H4 (cell line): ENCODE measurements at places on chromosomes 7 and 10.

DNA sequence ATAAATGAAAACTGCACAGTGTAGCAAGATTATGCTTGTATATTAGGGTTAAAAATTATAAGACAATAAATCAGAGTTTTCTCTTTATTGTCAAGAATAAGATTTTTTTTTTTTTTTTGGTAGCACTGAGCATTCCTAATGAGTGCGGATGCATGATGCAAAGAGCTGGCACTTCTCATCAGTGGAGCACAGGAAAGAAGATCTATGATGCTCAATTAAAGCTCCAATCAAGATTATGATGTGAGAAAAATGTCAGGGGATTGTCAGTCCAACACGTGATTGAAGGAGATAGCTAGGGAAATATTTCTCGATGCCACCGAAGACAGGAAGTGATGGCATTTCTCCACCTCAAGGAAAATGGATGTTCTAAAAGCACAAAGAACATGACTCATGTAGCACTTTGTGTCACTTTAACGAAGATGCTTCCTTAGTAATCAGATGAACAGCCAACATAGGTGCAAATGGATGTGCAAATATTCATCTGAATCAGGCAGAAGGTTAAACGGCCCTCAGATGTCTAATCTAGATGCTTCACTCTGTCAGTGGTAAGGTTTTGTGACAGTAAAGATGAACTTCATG, 240.9 kb downstream of the THSD7A start:
- no peak for DNase-seq

DNA sequence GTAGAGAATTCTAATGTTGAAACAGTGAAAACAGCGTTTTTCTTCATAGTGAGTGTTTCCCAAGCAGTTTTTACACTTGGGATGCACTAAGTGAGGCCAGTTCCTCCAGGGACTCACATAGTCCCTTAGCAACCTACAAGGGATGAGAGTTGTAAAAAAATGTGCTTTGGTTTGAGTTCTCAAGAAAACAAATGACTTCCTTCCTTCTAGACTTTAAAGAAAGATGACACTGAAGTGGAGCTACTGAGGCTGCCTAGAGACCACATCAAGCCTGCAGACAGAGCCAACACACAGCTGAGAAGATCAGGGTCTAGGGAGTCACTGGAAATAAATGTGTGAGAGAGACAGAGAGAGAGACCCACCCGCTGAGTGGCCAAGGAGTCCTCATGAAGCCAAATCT, 264.4 kb downstream of the TNS3 start:
- DNase-seq: no peak

DNA sequence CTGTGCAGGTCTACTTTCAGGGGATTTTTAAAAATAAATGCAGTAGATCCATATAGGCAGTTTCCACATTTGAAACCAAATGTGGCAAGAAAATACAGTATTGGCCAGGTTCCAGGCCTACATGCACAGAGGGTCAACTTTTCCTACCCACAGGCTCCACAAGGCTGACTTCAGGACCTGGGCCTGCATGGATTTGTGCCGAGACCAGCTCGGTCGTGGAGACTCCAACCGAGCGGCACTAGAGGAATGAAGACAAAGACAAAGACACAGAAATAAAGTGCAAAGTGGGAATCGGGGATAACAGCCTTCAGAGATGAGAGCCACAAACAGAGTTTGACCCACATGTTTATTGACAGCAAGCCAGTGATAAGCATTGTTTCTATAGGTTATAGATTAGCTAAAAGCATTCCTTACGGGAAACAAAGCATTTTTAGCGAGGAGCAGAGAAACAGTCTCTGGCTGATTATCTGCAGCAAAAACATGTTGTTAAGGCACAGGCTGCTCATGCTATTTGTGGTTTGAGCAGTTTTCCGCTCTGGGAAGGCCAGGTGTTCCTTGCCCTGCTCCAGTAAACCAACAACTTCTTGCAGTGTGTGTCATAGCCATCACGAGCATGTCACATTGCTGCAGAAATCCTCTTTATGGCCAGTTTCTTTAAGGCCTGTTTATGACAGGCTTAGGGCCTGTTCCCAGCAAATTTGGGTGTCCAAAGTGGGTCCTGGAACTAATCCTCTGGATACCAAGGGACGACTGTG, 52.6 kb downstream of the ZNF37A start:
- no peak for DNase-seq

DNA sequence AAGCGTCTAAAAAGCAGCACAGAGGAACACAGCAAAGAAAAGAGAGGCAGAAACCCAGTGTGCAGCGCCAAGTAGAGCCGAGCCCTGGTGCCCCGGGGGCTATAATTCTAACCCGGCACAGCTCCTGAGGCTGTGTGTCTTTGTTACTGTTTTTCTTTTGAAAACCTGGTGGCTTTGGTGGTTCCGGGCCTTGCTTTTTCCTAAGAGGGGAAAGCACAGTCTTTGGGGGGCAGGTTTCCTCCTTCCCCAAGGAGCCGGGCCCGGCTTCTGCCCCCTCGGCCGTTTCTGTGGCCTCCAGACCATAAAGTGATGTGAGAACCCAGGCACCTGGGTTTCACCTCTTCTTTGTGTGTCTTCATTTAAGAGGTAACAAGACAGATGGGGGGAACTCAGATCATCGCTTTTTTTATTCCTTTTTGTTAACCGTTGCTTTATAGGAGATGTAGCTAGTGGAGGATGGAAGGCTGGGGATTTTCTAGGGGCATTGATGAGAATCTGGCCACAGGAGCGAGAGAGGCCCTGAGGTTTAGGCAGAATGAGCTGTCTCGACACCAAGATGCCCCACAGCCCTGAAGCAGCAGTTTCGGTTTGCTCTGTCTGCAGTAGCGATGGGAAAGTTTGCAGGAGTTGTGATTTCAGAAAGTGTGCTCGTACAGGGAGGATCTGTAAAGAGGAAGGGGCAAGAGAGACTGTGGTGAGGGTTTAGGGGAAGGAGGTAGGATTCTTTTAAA, 367.8 kb upstream of the GALNT17 start:
- no peak for DNase-seq

DNA sequence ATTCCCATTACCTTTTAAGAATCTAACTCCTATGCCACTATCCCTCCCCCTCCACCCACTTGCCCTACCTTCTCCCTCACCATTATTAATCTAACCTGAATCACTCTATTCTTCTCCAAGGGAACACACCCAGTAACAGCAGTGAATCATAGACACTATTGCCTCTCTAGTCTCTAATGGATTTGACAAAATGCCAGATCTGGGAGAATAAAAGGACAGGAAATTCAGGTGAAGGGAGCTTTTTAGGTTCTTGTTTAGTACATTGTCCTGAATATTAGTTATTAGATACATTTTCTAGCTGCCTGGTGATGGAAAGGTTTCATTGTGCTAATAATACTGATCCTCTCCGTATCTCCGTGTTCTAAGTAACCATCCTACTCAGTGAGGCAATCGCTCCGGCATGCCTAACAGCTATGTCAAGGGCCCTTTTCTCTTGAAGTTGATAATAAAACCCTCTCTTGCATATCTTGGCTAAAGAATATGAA, 4.1 kb upstream of the SFR1 start:
- no peak for DNase-seq

DNA sequence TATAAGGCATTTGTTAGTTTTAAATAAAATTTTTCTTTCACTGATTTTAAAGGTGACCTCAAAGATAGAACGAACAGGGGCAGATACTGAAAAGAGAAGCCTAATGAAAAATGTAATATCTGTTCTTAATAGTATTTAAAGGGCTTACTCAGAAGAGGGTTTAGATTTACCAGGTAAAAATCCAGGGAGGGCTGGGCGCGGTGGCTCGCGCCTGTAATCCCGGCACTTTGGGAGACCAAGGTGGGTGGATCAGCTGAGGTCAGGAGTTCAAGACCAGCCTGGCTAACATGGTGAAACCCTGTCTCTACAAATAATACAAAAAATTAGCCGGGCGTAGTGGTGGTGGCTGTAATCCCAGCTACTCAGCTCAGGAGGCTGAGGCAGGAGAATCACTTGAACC, 108.3 kb upstream of the CNTNAP2 start:
- no peak for DNase-seq

DNA sequence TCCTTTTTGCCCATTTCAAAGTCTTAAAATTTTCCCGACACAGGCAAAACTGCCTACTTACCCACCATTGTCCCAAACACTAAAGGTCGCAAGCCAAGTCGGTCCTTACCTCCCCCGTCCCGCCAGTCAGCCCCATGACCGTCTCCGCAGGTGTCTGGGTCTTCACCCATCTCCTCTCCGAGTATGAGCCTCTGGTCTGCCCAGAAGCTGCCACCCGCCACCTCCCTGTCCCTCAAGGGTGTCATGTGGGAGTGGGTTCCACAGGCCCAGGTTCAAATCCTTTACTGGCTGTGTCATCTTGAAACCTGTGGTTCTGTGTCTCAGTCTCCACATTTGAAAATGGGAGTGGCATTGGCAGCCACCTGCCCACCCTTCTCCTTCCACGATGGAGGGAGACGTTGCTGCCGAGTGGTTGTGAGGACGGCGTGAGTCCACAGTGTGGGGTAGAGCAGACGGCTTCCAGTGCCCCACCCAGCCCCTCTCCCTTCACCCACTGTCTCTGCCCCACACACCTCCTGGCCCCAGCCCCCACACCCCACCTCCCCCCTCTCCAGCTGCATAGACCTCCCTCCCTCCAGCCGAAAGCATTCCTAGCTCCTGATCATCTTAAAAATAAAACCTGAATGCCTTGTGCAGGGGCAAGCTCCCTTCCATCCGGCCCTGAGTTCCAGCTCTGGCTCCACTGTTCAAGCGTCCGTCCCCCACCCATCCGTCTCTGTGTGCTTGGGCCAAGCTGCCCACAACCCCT, 35.3 kb downstream of the FOXL3 start:
- DNase-seq: no peak

- DNase-seq: no peak
These were observed 51.7 kb downstream of the HABP2 start for GRCh38 chr10:113604572-113604971.

DNA sequence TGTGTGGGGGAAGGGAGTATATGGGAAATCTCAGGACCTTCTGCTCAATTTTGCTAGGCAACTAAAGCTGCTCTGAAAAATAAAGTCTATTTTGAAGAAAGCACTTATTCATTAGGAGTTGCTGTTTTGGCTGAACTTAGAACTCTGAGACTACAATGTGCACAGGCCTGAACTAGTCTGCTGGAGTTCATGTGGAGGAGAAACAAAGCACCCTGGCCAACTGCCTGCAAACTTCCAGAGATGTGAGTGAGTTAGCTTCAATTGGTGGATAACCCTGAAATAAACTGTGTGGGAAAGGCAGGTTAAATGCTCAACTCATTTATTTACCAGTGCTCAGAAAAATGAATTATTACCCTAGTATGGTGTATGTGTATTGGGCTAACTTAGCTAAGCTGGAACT, 17.3 kb upstream of the FAM241B start:
- no peak for DNase-seq

GRCh38 chr7:2872296-2872874, 28.3 kb upstream of the GNA12 start:
- peak; percentile 21 for DNase-seq

GRCh38 chr7:132742189-132742612, 165.9 kb upstream of the PLXNA4 start:
- DNase-seq: no peak

- no peak for DNase-seq
These were observed 42.1 kb downstream of the CFAP46 start for GRCh38 chr10:132900211-132900756.

GRCh38 chr10:44193567-44194220, 191.2 kb downstream of the CXCL12 start:
- DNase-seq: no peak
